ENCODE measurements at places on chromosomes 13 and 19. TPM values are rescaled to one million over a fixed set of nuclear protein-coding genes. Genes with fewer than 3 reads are reported as not detected.

- peak; percentile 22 for DNase-seq
Observed at GRCh38 chr13:109840201-109840892, 54.0 kb upstream of the IRS2 start.

GRCh38 chr19:54035215-54036178, 28.2 kb downstream of the VSTM1 start:
- DNase-seq: peak; percentile 91

GRCh38 chr19:37470216-37470615, 1.1 kb downstream of the ZNF570 start:
- no peak for DNase-seq

The SHISA2 gene
- total RNA-seq: 0.90 TPM

DNA sequence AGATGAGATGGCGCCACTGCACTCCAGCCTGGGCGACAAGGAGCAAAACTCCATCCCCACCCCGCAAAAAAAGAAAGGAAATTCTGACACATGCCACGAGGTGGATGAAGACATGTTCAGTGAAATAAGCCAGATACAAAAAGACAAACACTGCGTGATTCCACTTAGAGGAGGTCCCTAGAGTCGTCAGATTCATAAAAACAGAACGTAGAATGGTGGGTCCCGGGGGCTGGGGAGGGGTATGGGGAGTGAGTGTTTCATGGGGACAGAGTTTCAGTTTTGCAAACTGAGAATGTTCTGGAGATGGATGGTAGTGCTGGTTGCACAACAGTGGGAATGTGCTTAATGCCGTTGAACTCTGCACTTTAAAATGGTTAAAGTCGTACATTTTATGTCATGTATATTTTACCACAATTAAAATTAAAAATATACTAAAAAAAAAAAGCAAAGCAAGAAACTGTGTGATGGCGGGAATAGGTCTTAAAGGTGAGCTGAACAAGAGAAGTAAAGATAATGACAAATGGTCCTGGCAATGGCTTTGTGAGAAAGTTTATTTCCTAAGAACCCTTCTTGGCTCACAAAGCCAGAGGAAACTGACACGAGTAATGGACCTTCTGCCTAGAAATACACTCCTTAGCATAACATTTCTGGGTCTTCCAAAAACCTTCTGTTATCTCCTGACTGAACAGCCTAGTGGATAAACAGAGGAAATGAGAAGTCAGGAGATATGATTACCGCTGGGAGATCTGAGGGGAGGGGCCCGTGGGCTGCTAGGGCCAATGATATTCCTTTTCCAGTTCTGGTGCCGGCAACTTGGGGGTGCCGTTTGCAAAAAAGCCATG, 4.2 kb upstream of the SPC24 start:
- DNase-seq: peak; percentile 92

The MIA gene
- not detected for total RNA-seq

The SLC8A2 gene
- total RNA-seq: not detected

- DNase-seq: no peak
Observed at GRCh38 chr19:7739801-7740681, 7.3 kb downstream of the CD209 start.

DNA sequence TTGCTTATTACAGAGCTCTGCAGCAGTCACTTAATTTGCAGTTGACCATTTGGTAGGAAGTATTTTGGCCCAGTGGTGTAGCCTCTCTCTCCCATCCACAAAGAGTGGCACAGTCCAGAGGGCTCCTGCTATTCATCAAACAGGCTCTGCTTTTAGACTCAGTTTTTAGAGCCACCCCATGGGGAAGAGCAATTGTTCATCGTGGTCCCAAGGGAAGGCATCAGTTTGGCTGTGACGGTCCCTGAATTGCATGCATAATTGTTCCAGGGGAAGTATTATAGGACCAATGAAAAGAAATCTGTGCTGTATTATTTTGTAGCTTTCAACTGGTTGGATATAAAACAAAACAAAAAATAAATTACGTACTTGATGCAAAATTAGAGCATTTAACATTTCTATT, 799.0 kb downstream of the DACH1 start:
- DNase-seq: no peak

GRCh38 chr19:11138601-11139300, 16.8 kb downstream of the SPC24 start:
- DNase-seq: peak; percentile 77

The LACC1 gene
- 22.9 TPM for total RNA-seq
